ENCODE measurements at places on chromosomes 11 and 22.
A peak's percentile ranks its signal among the peaks of the same experiment; 100 is the strongest.

DNA sequence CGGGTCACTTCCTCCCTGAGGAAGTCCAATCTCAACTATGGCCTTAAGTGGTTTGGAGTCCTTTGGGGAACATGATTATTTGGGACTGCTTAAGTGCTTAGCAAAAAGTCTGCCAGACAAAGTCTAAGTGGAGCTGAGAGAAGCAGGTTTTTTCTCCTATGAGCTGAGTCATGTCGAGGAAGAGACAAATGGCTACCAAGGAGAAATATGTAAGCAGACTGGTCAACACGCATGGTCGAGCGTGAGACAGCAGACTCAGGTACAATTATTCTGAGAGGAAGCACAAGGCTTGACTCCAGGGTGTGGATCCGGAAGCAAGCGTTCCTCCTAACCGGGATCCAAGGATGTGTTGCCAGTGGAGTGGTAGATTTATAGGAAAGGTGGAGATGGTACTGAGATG lies 30.6 kb downstream of the UBASH3B start:
- DNase-seq: no peak

GRCh38 chr22:46484156-46484860 lies 53.1 kb downstream of the CELSR1 start:
- DNase-seq: no peak

DNA sequence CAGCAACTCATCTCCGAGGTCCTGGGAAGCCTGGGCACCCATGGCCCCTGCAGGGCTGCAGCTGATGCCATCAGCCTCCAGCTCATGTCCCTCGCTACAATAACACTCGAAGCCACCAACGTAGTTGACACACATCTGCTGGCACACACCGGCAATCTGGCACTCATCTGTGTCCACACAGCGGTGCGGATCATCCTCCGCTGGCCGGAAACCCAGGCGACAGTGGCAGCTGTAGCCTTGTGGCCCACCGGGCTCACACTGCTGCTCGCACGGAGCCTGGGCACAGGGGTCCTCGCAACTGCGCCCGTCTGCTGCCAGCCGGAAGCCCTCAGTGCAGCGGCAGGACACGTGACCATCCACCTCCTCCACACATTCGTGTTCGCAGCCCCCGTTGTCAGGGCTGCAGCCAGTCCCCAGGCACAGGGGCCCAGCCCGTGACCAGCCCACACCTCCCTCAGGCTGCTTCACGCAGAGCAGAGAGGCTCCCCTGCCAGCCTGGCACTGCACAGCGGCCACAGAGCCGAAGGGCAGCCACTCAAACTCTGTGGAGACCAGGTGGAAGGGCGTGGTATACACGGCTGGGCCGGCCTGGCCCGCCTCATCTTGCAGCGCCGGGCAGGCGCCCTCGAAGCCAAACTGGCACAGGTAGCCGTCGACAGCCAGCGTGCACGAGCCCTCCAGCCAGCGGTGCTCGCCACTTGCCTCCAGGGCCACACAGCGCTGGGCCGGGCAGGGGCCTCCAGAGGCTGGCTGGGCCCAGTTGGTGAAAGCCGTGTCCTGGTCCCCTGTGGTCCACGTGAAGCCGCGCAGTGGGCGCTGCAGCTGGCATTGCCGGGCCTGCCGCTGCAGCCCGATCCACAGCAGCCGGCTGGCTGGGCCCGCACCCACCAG lies 678 bp downstream of the CD248 start:
- DNase-seq: no peak

- DNase-seq: no peak
Measured at GRCh38 chr22:21937041-21937820, 15.4 kb downstream of the PPM1F start.

DNA sequence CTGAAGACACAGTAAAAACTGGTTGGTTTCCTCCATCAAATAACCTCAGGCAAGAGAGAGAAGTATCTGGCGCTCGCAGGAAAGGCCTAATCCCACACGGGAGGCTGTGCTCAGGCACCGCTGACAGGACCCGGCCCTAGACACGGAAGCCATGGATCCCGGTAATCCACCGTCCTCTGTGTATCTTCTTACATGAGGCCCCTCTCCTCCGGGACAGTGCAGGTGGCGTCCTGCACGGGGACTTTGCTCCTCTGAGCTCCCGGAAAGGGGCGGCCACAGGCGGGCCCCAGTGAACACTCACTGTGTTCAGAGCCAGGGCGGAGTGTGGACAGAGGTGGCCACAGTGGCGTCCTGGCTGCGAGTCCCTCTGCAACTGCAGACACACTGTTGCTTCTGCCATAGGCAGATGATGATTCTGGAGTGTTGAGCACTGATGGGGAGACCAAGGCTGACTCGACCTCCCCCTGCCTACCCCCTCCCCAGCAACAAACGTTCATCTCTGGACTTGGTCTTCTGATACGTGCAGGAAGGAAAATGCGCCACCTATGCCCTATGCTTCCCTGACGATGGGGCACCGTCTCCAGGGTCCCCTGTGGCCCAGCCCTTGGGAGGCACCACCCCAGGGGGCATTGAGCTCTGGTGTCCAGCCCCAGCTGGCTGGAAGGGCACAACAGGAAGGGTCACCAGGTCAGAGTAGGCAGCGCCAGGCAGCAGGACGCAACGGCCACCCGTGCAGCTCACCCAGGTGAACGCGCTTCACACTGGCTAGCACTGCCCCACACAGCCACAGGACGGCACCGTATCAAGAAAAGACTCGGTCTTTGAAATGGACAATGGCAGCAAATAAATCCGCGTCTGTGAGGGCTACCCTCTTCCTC lies 95.7 kb downstream of the TRMU start:
- no peak for DNase-seq

DNA sequence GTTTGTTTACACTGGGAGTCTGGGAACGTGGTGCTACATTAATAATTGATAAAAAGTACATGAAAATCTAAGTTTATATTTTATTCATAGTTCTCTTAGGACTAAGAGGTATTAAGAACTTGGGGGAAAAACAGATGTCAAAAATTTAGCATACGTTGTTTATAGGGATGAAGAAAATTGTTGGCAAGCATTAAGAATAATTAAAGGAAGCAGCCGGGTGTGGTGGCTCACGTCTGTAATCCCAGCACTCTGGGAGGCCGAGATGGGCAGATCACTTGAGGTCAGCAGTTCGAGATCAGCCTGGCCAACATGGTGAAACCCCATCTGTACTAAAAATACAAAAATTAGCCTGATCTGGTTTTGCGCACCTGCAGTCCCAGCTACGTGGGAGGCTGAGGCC lies 60.7 kb upstream of the ADORA2A start:
- no peak for DNase-seq

DNA sequence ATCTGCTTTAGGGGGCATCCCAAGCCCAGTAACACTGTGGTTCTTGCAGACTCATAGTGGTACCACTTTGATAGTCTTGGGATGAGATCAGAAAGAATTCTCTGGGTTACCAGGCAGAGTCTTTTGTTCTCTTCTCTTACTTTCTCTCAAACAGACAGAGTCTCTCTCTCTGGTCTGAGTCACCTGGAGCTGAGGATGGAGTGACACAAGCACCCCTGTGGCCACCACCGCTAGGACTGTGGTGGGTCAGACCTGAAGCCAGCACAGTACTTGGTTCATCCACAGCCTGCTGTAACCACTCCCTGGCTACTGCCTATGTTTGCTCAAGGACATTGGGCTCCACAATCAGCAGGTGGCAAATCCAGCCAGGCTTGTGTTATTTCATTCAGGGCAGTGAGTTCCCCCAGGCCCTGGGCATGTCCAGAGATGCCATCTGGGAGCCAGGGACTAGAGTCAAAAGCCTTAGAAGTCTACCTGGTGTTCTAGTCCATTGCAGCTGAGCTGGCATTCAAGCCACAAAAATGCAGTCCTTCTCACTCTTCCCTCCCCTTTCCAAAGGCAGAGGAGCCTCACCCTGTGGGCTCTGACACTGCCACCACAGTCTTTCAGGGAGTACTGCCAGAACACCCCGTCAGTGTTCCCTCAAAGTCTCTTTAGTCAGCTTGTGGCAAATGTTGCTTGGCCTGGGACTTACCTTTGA lies 29.9 kb downstream of the ENDOD1 start:
- DNase-seq: no peak

GRCh38 chr22:44692662-44693007 lies 9.4 kb upstream of the PRR5 start:
- no peak for DNase-seq

- DNase-seq: no peak
Measured at GRCh38 chr22:46289244-46289891, 7.3 kb upstream of the GTSE1 start.

- no peak for DNase-seq
Measured at GRCh38 chr11:46479601-46480000, 88.0 kb upstream of the CHRM4 start.

GRCh38 chr11:130649801-130650200 lies 201.4 kb downstream of the ADAMTS15 start:
- no peak for DNase-seq

- DNase-seq: no peak
Measured at GRCh38 chr11:105701098-105701497, 91.2 kb downstream of the GRIA4 start.

DNA sequence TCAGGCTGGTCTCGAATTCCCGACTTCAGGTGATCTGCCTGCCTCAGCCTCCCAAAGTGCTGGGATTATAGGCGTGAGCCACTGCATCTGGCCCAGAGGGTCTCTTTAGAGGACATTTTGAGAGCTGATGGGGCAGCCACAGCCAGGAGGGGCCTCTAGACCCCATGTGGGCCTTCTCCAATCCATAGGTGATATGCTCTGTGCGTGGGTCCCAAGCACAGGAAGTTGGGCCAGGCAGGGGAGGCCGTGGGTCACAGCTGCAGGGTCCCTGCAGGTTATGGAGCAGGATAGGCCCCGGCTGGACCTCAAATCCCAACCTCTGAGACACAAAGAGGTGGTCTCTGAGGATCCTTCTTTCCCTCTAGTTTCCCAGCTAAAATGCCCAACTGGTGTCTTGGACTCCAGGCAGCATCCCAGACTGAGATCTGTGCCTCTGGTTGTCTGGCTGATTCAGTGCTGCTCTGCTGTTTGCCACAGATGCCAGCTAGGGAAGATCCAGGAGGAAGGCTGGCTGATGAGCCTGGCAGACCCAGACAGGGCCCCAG lies 1.5 kb downstream of the LRRC75B start:
- no peak for DNase-seq

DNA sequence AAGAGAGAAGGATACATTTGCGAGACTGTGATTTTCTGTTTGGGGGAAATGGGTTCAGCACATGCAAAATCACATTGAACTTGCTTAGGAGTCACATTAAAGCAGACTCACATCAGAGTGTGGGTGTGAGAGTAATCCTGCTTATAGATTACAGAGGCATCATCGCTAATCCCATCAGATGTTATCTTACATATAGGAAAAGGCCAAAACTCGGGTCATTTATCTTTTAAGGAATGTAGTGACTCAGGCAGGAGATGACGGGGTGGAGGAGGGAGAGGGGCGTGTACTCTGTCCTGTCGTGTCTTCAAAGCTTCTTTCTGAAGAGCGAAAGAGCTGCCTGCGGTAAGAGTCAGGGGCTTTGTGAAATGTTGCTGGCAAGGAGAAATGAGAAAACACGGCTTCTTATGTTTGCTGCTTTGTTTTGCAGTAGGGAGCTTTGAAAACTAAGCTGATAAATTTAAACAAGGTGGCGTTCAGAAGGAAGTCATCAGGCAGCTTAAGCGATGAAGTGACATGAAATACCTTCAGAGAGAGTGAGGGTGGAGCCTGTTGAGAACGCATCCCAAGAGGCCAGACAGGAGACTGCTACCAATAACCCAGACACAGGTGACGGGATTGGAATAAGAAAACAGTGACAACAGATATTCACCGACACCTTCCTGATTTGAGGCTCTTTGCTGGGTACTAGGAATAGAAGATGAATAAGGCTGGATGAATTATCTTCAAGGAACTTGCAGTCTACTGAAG lies 2.2 kb upstream of the C11orf16 start:
- peak; percentile 80 for DNase-seq

DNA sequence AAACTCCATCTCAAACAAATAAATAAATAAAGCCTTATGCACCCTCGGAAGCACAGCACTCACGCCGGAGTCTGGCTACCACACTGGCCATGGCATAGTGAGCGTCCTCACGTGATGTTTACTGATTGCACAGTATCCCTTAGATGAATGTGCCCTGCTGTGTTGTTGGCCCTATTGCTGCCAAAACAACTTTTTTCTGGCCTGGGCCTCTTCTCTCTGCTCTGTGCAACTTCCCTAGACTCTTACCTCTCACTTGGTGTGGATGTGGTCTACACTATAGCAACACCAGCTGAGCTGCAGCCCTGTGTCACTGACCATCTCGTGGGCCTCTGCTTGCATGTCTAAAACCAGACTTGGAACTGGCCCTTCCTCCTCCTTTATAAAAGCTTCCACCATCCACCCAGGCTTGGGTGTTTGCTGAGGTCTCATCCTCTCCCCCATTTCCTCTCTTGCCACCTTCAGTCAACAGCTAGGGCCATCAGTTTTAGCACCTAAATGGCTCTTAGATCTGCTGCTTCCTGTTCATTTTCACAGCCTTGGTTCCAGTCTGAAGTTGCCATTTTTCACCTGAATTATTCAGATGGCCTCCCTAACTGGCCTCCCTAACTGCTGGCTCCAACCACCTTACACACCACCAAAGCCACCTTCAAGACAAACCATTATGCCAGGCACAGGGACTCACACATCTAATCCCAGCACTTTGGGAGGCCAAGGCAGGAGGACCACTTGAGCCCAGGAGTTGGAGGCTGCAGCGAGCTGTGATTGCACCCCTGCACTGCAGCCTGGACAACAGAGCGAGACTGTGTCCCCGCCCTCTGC lies 9.2 kb downstream of the ZNF74 start:
- DNase-seq: no peak

GRCh38 chr22:26713823-26714449 lies 56.5 kb downstream of the MIAT start:
- DNase-seq: peak; percentile 15

DNA sequence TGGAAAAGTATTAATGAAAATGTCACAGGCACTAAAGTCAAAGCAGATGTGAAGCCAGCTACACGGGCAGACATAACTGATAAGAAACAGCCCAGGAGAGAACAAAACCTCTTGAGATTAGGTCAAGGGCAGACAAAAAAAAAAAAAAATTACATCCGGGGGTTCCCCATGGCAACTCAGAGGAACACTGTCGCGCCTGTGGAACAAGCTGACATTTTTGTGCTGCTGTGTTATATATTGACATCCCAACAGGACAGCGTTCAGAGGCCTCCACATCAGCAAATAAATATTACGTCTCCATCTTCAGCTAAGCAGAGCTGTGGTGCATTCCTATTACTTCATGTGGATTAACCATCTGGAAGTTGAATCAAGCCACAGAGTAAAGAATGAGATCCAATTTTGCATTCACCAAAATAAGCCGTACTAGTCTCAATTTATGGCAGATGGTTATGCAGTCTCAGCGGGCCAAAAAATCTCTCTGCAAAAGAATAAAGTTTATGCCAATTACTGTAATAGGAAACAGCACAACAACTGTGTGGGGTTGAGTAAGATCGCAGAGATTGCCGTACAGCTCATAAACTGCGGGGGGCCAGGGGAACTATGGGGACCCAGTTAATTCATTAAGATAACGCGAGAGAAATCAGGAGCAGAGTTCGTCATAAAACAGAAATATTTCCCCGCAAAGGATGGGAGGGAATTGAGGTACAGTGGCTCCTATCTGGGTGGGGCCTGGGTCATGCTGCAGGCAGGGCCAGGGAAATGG lies 41.3 kb upstream of the MN1 start:
- peak; percentile 90 for DNase-seq

GRCh38 chr11:45618897-45619296 lies 46.5 kb downstream of the CHST1 start:
- DNase-seq: no peak

GRCh38 chr11:120931057-120931779 lies 92.7 kb upstream of the TBCEL start:
- DNase-seq: no peak

Data from A673 (cell line).